ENCODE measurements at places on chromosomes 12 and 14.

DNA sequence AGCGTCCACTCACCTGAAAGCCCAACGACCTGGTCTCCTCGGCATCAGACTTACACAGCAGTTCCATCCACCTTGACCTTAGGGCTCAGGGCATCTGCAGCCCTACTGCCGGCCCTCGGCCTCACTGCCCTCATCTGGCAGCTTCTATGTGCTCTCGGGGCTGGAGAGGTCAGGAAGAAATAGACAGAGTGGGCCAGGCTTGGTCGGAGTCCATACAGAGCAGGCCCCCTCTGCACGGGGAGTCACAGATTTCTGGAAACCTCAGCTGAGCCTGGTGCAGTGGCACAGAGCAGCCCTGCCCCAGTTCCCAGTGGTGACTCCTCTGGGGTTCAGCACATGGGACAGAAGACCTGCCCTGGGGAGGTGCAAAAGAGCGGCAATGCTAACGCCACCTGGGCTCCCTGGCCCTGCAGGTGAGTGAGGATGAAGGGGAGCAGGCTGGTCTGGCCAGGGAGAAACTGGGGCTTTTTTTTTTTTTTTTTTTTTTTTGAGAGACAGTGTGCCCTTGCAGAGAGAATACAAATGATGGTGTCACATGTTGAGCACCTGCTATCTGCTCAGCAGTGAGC is 190.1 kb upstream of the PRMT8 start:
- DNase-seq, result no peak

DNA sequence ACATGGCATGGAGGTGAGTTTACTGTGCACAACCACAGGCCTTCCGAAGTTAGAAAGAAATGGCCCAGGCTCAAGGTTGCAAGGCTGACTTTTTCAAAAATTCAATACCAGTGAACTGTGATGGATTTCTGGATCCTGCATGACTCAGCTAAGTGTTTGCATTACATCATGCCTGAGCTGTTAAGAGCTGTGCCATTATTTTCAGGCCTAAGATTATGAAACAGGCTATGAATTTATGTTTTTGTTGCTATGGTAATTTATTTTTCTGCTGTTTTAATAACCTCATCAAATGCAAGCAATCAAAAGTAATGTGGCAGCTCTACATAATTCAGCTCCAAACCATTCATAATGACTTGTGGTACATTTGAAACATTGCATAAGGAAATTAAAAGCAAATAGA is 457.7 kb upstream of the TMEM132C start:
- DNase-seq, result no peak

DNA sequence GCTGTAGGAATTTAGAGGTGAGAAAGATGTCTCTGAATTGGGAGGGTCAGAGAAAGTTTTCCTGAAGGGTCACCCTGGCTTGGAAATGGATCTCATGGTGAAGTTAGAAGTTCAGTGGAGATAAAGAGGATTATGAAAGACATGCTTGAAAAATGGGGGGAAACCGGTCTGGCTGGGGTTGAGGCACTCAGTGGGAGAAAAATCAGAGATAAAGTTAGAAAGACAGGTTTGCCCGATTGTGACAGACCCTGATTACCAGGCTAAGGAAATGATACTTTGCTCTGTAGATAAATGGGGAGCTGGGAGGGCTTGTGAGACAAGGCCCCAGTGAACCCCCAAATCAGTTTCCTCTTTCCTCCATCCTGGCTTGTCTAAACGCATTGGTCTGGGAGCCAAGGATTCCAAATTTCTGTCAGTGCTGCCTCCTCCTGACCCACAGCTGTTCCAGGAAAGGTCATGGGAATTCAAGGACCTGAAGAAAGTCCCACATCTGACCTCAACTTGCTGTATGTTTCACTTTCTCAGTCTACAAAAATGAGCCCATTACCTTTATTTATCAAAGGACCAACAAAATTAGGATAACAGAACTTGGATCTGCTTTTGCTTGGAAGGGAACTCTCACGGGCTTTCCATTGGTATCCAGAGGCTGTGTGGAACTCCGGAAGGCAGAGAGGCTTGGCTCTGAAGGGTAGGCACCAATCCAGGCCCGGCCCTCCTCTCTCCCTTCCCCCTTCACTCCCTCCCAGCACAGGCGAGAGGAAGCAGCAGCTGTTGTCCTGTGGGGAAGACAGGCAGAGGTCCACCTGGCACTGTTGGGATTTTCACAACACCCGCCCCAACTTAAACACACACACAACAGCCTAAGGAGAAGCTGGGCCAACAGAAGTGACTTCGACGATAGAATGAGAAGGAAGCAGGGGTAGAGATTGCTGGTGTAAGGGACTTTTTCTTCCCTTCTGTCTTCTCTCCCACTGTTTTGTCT is 3.4 kb upstream of the RNASE7 start:
- DNase-seq, result no peak

DNA sequence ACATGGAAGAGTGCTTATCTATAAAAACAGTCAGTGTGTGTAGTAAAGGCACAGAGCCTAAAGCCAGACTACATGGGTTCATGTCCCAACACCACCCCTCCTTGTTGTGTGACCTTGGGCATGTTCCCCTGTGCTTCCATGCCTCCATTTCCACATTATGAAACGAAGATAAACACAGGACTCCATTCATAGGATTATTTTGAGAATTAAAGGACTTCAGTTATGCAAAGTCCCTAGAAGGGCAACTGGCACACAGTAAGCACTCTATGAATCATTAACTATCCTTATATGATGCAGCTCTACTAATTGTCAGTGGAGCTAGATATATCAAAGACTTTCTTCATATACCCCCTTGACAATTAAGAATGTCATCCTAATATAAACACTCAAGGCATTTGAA is 17.8 kb downstream of the IFNG-AS1 start:
- no peak for DNase-seq

DNA sequence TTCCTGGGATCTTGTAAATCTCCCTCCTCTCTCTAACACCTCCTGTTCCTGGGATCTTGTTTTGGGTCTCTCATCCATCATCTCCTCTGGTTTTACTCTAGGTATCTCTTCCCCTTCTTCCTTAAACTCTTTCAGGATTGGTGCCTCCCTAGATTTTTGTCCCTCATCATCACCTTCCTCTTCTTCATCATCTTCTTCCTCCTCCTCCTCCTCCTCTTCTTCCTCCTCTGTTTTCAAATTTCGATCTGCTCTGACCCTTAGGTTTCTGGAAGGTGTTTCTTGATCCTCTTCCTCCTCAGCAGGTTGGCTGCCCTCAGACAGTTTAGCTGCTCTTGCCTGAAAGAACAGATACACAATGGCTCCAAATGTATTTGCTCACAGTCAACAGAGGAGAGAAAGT is 14.5 kb downstream of the ACIN1 start:
- no peak for DNase-seq

GRCh38 chr12:31961137-31961536 is 1.9 kb downstream of the RESF1 start:
- no peak for DNase-seq

- peak; percentile 63 for DNase-seq
Measured at GRCh38 chr12:57549909-57550640, at the start of gene KIF5A. TSS of gene KIF5A (plus strand) at chr12:57550044. CDS start at chr12:57550272, 228 bp downstream.

DNA sequence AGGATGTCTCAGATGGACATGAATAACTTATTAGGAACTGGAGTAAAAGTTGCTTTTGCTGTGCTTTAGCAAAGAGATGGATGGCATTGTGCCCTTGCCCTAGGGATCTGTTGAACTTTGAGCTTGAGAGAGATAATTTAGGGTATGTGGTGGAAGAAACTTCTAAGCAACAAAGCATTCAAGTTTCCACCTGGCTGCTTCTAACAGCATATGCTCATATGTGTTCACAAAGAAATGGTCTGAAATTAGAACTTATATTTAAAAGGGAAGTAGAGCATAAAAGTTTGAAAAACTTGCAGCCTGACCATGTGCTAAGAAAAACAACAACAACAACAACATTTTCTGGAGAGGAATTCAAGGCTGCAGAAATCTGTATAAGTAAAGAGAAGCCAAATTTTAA is 7.9 kb upstream of the CPSF6 start:
- DNase-seq, result no peak

GRCh38 chr12:22250762-22251161 is 83.7 kb downstream of the ST8SIA1 start:
- DNase-seq, result no peak

GRCh38 chr14:39576736-39577135 is 144.5 kb upstream of the FBXO33 start:
- no peak for DNase-seq

GRCh38 chr14:59455411-59455810 is 9.8 kb downstream of the GPR135 start:
- DNase-seq, result no peak

- DNase-seq, result peak; percentile 50
Measured at GRCh38 chr14:91369628-91370445, 47.8 kb downstream of the CCDC88C start.

DNA sequence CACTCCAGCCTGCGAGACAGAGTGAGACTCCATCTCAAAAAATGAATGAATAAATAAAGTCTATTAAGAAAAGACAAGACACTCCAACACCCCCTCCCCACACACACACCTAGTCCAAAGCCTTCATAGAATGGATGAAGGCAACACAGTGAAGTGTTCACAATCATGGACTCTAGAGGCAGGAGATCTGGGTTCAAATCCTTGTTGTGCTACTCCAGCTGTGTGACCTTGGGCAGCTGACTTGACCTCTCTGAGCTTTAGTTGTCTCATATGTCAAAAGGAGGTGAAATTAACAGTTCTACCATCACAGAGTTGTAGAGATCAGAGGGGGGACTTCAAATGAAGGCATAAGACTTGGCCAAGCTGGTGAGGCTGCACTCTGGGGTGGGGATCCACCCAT is 95.8 kb upstream of the MAP1LC3B2 start:
- DNase-seq, result no peak

DNA sequence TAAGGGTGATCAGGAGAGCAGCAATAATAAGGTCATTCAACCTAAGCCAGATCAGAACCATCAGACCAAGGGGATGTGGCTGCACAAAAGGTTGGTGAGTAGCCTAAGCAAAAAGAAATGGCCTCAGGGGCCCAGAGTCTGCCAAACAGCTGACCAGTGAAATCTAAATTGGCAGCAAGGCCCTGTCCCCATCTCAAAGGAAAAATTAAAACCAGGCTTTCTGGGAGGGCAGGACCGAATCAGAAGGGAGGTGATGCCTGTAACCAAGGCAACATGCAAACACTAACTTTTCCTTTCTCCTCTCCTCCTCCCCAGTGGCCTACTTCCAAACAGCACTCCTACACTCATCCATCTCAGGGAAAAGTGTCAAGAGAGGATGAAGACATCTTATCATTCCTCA is 256.4 kb downstream of the NUAK1 start:
- no peak for DNase-seq
